Mammary epithelial cell (primary cell): ENCODE measurements at places on chromosomes 5 and 9. TPM values are rescaled to one million over a fixed set of nuclear protein-coding genes. Genes with fewer than 3 reads are reported as not detected.

Gene CEL
- total RNA-seq: 0.50 TPM

Gene APBA1
- 6.5 TPM for total RNA-seq

Gene PCDHB6
- 0.13 TPM in 1 of 2 replicates, not detected in the other for total RNA-seq

Gene NR4A3
- total RNA-seq: under 0.01 TPM

Gene CREBRF
- 8.0 and 21.1 TPM in 2 replicates for total RNA-seq

Gene IL7R
- 1.0 TPM for total RNA-seq

Gene PCDHGB6
- 3.7 TPM for total RNA-seq

Gene CAMK2A
- total RNA-seq: 0.33 TPM

Gene PIP5KL1
- 11.8 and 12.1 TPM in 2 replicates for total RNA-seq

Gene NPR3
- total RNA-seq: 0.19 and 0.21 TPM in 2 replicates

Gene INSL6
- not detected for total RNA-seq

Gene C6
- not detected for total RNA-seq

Gene IL13
- total RNA-seq: not detected

Gene TOR2A
- total RNA-seq: 11.7 and 13.2 TPM in 2 replicates

Gene PCDHGB4
- total RNA-seq: 10.5 TPM

Gene NMUR2
- not detected in 2 replicates for total RNA-seq

Gene FOXI1
- not detected for total RNA-seq

Gene PCDHA7
- total RNA-seq: 0.21 and 0.26 TPM in 2 replicates

Gene CACNA1B
- total RNA-seq: under 0.01 TPM

Gene ERGIC1
- total RNA-seq: 95.9 and 98.6 TPM in 2 replicates
